CD4-positive, alpha-beta T cell (primary cell): ENCODE measurements at places on chromosomes 12 and 14.

GRCh38 chr14:32074887-32075572 is 2.1 kb upstream of the ARHGAP5 start:
- H3K27me3 ChIP-seq = no peaks in the 10 kb centered on the region
- no peak overlapping the region for H3K27ac ChIP-seq
- H3K4me3 ChIP-seq = peak overlapping the region; percentile 92
- no peaks in the 10 kb centered on the region for H3K36me3 ChIP-seq

GRCh38 chr12:53734425-53734824 is 7.2 kb upstream of the CALCOCO1 start:
- H3K36me3 ChIP-seq = no peaks in the 10 kb centered on the region
- H3K4me1 ChIP-seq = peaks cover 24% of the 10 kb centered on the region
- no peak overlapping the region for H3K4me3 ChIP-seq
- H3K27ac ChIP-seq = no peak overlapping the region
- no peak for DNase-seq

GRCh38 chr12:113271466-113271852 is 50.2 kb downstream of the TPCN1 start:
- DNase-seq = no peak
- H3K4me3 ChIP-seq = no peak overlapping the region
- H3K27me3 ChIP-seq = no peaks in the 10 kb centered on the region
- no peak overlapping the region for H3K27ac ChIP-seq

GRCh38 chr12:52310622-52311284 is 10.4 kb downstream of the KRT83 start:
- no peak overlapping the region for H3K27ac ChIP-seq
- H3K4me1 ChIP-seq = peaks cover 7% of the 10 kb centered on the region
- no peak for DNase-seq
- H3K4me3 ChIP-seq = no peak overlapping the region

DNA sequence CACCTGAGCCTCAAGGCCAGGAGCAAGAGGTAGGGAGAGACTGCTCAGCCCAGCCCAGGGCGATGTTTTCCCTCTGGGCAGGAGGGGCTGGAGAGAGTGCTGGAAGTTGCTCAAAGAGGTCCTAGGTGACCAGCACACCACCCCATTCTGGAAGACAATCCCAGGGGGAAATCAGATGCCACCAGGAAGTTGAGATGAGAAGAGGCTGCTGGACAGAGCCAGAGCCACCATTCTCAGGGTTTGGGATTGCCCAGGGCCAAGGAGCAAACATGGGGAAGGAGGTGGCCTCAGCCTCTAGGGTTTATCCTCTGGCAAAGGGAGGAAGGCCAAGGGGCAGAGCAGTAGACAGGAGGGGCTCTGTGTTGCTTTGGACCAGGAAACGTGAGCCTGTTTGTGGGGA is 11.6 kb downstream of the CCDC85C start:
- H3K27ac ChIP-seq = no peak overlapping the region
- DNase-seq = no peak
- H3K4me1 ChIP-seq = peaks cover 26% of the 10 kb centered on the region
- no peaks in the 10 kb centered on the region for H3K27me3 ChIP-seq
- no peaks in the 10 kb centered on the region for H3K36me3 ChIP-seq

- no peak overlapping the region for H3K27ac ChIP-seq
- no peaks in the 10 kb centered on the region for H3K27me3 ChIP-seq
- H3K4me3 ChIP-seq = no peak overlapping the region
- H3K36me3 ChIP-seq = peaks cover 26% of the 10 kb centered on the region
Measured at GRCh38 chr14:70731447-70732239, 77.7 kb downstream of the MAP3K9 start.

- no peak overlapping the region for H3K4me3 ChIP-seq
- H3K4me1 ChIP-seq = no peaks in the 10 kb centered on the region
- no peak for DNase-seq
- no peak overlapping the region for H3K27ac ChIP-seq
- no peaks in the 10 kb centered on the region for H3K36me3 ChIP-seq
- no peaks in the 10 kb centered on the region for H3K27me3 ChIP-seq
Measured at GRCh38 chr12:91230841-91231240, 48.2 kb upstream of the DCN start.

GRCh38 chr14:81455390-81455789 is 55.3 kb upstream of the STON2 start:
- no peak overlapping the region for H3K27ac ChIP-seq
- no peaks in the 10 kb centered on the region for H3K27me3 ChIP-seq
- DNase-seq = no peak
- peaks cover 3% of the 10 kb centered on the region for H3K4me1 ChIP-seq
- no peaks in the 10 kb centered on the region for H3K36me3 ChIP-seq

GRCh38 chr12:131097202-131098177 is 143.8 kb downstream of the ADGRD1 start:
- peaks cover 12% of the 10 kb centered on the region for H3K4me1 ChIP-seq
- H3K36me3 ChIP-seq = no peaks in the 10 kb centered on the region
- H3K27ac ChIP-seq = no peak overlapping the region
- no peak overlapping the region for H3K4me3 ChIP-seq
- peaks cover 2% of the 10 kb centered on the region for H3K27me3 ChIP-seq

DNA sequence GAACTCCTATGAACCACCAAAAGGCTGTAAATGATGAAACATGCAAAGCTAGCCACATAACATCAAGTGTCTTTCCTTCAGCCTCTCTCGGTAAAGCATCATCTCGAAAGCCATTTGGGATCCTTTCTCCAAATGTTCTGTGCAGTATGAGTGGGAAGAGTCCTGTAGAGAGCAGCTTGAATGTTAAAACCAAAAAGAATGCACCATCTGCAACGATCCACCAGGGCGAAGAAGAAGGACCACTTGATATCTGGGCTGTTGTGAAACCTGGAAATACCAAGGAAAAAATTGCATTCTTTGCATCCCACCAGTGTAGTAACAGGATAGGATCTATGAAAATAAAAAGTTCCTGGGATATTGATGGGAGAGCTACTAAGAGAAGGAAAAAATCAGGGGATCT is 61.2 kb downstream of the ATG14 start:
- peaks cover 27% of the 10 kb centered on the region for H3K4me1 ChIP-seq
- no peak for DNase-seq
- H3K27ac ChIP-seq = no peak overlapping the region

DNA sequence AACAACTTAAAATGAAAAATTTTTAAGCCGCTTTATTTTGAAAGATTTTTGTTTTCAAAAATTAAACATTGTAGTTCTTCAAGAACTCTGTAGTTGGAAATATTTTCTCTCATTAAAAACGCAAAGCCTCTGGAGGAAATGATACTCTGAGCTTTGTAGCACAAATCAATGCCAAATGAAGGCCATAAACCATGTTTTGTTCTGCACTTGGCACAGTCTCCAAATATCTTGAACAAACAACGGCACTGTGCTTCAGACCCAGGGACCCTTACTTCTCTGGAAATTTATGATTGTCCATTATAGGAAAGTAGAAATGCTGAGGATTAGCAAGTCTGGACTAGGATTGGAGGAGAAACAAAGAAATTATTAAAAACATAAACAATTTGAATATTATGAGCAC is 160.8 kb upstream of the BMP4 start:
- no peaks in the 10 kb centered on the region for H3K36me3 ChIP-seq
- H3K27ac ChIP-seq = no peak overlapping the region
- DNase-seq = no peak
- no peak overlapping the region for H3K4me3 ChIP-seq
- no peaks in the 10 kb centered on the region for H3K4me1 ChIP-seq
- no peaks in the 10 kb centered on the region for H3K27me3 ChIP-seq

DNA sequence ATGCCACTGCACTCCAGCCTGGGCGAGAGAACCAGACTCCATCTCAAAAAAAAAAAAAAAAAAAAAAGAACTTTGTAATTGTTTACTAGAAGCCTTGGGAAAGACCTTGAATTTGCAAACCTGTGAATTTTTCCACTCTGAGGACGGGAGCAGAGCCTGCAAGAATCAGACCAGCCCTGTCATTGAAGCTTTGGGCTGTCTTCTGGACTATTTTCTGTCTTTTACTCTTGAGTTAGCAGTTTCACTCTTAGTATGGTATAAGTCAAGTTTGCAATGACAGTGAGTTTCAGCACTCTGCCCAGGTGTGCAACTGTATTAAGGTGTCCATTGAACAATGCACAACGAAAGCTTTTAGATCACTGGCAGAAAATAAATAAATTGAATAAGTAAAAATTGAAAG is 81.4 kb upstream of the KRAS start:
- no peak for DNase-seq
- no peaks in the 10 kb centered on the region for H3K36me3 ChIP-seq
- H3K4me3 ChIP-seq = no peak overlapping the region
- no peak overlapping the region for H3K27ac ChIP-seq
- H3K27me3 ChIP-seq = no peaks in the 10 kb centered on the region

GRCh38 chr14:95227279-95227860 is 70.0 kb upstream of the DICER1 start:
- no peaks in the 10 kb centered on the region for H3K36me3 ChIP-seq
- H3K27ac ChIP-seq = no peak overlapping the region

DNA sequence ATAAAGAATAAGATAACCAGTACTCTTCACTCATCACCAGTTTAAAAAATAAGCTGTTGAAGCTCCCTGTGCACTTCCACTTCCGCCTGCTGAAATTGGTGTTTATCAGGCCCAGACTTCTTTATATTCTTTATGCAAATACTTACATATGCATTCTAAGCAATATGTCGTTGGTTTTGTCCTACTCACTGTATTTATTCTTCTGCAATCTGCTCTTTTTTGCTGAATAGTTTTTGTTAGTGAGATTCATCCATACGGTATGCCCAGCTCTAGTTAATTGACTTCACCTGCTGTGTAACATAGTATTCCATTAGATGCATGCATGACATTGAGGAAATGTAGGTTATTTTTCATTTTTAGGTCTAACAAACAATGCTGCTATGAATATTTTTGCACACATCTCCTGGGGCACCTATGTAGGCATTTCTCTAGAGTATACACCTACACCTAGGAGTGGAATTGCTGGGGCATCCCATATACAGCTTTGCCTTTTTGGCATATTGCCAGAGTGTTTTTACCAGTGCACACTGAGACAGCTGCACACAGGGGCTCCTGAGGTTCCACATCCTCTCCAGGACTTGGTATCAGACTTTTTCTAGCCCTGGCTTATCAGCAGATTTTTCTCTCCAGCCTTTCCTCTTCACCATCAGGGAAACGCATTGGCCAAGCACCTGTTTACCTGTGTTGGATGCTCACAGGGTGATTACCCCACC is 1.0 kb upstream of the NRIP2 start:
- no peaks in the 10 kb centered on the region for H3K27me3 ChIP-seq

GRCh38 chr12:98013560-98013959 is 501.8 kb upstream of the TMPO start:
- H3K27me3 ChIP-seq = no peaks in the 10 kb centered on the region
- no peak overlapping the region for H3K4me3 ChIP-seq
- no peak for DNase-seq
- H3K36me3 ChIP-seq = no peaks in the 10 kb centered on the region
- H3K27ac ChIP-seq = no peak overlapping the region
- no peaks in the 10 kb centered on the region for H3K4me1 ChIP-seq

GRCh38 chr14:52244997-52245396 is 22.5 kb upstream of the PTGDR start:
- DNase-seq = no peak
- no peak overlapping the region for H3K4me3 ChIP-seq
- H3K27me3 ChIP-seq = no peaks in the 10 kb centered on the region
- H3K4me1 ChIP-seq = peaks cover 20% of the 10 kb centered on the region
- H3K36me3 ChIP-seq = no peaks in the 10 kb centered on the region

DNA sequence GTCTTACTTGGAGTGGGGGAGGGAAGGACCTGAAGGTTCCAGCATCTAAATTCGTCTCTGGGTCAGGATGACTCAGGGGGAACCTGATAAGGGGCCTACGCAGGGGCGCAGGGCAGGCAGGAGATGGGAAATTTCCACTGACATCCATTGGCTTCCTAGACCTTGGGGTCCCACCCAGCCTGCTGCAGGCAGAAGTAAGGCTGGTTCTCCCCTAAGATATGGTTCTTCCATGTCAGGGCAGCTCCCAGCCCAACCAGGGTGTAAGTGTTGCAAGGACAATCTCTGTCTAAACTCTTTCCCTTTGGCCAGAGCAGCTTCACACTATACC is 2.1 kb upstream of the NDRG2 start:
- H3K27me3 ChIP-seq = no peaks in the 10 kb centered on the region
- no peak overlapping the region for H3K4me3 ChIP-seq
- DNase-seq = no peak
- H3K27ac ChIP-seq = no peak overlapping the region

DNA sequence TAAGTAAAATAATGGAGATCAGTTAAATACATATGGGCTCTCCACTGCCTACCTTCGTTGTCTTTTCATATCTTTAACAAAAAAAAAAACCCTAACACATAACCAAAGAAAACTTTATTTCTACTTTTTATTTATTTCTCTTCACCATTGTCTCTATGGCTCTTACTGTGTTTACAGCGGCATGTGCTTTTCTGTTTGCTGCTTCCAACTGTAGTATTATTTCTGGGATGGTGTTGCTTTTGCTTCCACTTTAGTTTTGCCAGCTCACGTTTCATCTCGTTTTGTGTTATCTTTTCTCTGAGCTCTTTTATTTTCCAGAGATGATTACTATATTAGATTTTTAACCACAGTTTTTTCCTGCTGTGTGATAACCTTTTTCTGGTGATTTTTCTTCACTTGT is 46.1 kb downstream of the KTN1 start:
- no peak overlapping the region for H3K27ac ChIP-seq
- H3K4me3 ChIP-seq = no peak overlapping the region
- no peaks in the 10 kb centered on the region for H3K27me3 ChIP-seq
- no peaks in the 10 kb centered on the region for H3K4me1 ChIP-seq
- H3K36me3 ChIP-seq = peaks cover 65% of the 10 kb centered on the region
- no peak for DNase-seq

GRCh38 chr12:69070319-69071090 is 137.5 kb upstream of the CPM start:
- no peak overlapping the region for H3K27ac ChIP-seq
- H3K36me3 ChIP-seq = no peaks in the 10 kb centered on the region
- DNase-seq = peak; percentile 53
- H3K4me1 ChIP-seq = no peaks in the 10 kb centered on the region

GRCh38 chr14:68577802-68578541 is 214.9 kb downstream of the ZFP36L1 start:
- H3K27me3 ChIP-seq = no peaks in the 10 kb centered on the region
- no peak for DNase-seq
- H3K36me3 ChIP-seq = no peaks in the 10 kb centered on the region
- H3K27ac ChIP-seq = no peak overlapping the region
- no peak overlapping the region for H3K4me3 ChIP-seq
- peaks cover 2% of the 10 kb centered on the region for H3K4me1 ChIP-seq

- no peaks in the 10 kb centered on the region for H3K4me1 ChIP-seq
- DNase-seq = no peak
- H3K27me3 ChIP-seq = peaks cover 13% of the 10 kb centered on the region
Measured at GRCh38 chr14:93655078-93655750, 133.1 kb downstream of the PRIMA1 start.

DNA sequence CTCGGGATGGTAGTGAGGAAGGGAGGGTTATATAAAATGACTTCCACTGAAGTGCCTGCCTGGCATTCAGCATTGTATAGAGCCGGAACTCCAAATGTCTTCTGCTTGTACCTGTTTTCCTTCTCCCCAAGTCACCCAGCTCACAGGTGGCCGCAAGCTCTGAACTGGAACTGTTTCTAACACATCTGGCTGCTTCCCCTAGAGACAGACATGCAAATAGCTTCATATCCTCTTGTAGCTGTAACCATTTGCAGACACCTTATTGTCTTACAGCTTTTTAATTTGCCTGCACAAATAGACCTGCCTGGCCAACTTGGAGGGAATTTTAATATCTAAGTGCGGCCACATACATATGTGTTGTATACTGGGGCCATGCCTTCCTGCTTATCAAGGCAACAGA is 126.0 kb downstream of the CHST11 start:
- H3K27ac ChIP-seq = no peak overlapping the region
- DNase-seq = no peak
- no peaks in the 10 kb centered on the region for H3K27me3 ChIP-seq
- peaks cover 20% of the 10 kb centered on the region for H3K4me1 ChIP-seq
- H3K36me3 ChIP-seq = no peaks in the 10 kb centered on the region
